ENCODE measurements at places on chromosomes 12 and 14.

DNA sequence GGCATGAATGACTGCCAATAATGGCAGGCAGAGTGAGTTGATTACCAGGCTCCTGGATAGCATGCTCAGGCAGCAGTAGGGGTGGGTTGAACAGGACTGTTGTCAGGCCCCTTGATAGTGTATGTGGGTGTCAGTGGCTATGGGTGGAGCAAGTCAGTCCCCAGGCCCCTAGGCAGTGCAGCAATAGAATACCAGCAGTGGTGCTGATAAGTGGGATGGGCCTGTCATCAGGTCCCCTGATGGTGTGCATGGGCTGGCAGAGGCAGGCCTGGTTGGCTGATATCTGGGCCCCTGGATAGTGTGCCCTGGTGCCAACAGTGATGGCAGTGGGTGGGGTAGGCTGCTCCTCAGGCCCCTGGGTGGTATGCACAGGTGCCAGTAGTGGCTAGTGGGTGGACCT is 32.4 kb downstream of the SMCO2 start:
- no peak for DNase-seq

GRCh38 chr12:98592825-98593322 is 612 bp upstream of the SLC25A3 start:
- no peak for DNase-seq

GRCh38 chr14:88765130-88765529 is 27.6 kb downstream of the EML5 start:
- no peak for DNase-seq

DNA sequence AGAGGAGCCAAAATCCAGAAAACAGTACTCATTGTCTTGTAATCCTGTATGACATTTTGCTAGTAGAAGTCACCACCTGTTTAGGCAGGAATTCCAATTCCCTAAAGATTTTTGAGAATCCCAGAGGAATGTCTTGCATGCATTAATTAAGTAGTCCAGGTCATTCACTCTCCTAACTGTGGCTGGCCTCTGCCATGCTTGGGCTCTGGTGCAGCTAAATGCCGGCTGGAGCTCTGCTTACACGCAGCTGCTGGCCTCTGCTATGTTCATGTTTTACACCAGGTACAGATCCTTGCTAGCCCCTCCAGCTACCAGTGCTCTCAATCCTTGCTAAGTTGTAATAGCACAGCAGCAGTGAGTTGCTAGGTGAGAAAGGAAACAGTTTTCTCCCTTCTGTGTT is 16.3 kb upstream of the HIF1A start:
- DNase-seq = no peak

DNA sequence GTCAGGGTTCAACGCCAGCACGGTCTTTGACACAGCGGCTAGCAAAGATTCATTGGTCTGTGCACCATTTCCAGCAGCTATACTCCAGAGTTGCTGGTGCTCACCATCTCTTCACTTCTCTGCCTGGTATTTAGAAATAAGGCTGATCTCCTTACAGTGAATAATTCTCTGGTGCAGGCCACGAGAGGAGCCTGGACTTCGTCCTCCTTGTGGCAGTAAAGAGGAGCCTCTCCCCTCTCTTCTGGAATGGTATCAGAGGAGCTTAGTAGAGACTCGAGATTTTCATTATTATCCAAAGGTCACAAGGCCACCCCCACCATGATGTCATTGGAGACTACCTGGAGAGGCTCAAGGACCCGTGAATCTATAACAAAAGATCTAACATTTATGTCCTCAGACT is 30.8 kb upstream of the BCL2L14 start:
- DNase-seq = no peak

DNA sequence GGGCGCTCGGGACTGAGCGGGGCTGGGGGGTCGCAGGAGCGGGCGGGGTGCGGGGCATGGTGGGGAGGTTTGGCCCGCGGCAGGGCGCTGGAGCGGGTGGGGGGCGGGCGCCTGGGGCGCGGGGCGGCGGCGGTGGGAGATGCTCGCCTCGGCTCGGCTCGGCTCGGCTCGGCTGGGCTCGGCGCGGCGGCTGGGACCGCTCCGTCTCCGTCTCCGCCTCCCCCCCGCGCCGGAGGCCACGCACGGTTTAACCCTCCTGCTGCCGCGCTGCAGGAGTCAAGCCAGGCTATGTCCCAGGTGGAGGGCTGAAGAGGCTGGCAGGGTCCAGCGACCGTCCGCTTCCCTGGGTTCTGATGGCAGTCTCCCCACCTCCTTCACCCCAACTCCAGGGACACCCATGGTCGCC is at the start of gene PIANP:
PIANP (minus strand) TSS at position 170 of the 406 bp plus-strand sequence. CDS start 2,754 bp downstream, outside the sequence.
- peak; percentile 72 for DNase-seq

- DNase-seq = no peak
These were observed 253.5 kb downstream of the SPTSSA start for GRCh38 chr14:34208532-34208931.

- DNase-seq = no peak
These were observed 233.4 kb upstream of the PELI2 start for GRCh38 chr14:55884819-55885218.

- DNase-seq = peak; percentile 46
These were observed 45.9 kb downstream of the IFNG start for GRCh38 chr12:68113644-68114043.

GRCh38 chr14:35689000-35689460 is 120.1 kb downstream of the RALGAPA1 start:
- no peak for DNase-seq

DNA sequence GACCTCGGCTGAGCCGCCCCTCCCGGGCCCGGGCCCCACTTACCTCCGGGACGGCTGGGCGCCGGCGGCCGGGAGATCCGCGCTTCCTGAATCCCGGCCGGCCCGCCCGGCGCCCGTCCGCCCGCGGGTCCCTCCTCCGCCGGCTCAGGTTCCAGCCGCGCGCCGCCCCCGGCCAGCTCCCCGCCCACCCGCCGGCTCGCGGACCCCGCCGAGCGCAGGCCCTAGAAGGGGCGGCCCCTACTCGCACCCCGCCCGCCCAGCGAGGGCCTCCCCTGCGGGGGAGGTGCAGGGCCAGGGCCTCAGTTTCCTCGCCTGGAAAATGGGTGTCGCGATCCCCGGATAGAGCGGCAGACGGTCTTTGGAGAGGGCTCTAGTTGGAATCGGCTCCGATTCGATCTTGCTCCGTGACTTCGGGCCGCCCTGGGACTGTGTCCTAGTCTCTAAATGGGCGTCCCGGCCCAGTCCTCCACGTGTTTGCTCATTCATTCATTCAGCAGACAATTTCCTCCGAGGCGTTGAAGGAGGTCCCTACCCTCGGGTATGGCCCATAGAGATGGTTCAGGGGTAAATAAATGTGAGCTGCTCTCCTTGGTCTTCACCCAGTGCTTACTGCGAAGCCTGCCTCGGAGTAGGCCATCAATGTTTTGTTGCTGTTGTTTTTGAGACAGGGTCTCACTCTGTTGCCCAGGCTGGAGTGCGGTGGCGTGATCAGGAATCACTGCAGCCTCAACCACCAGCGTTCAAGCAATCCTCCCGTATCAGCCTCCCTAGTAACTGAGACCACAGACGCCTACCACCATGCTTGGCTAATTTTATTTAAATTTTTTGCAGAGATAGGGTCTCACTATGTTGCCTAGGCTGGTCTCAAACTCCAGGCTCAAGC is at the start of gene TRPV4:
TRPV4 (minus strand) TSS at position 92 of the 883 bp plus-strand sequence. CDS start 18,602 bp downstream, outside the sequence.
- no peak for DNase-seq

- no peak for DNase-seq
These were observed 6.8 kb downstream of the FIGNL2 start for GRCh38 chr12:51841727-51842126.

- DNase-seq = peak; percentile 11
These were observed 86.6 kb downstream of the CRADD start for GRCh38 chr12:93763746-93764147.

GRCh38 chr14:34872822-34873588 is 2.2 kb downstream of the BAZ1A start:
- no peak for DNase-seq

DNA sequence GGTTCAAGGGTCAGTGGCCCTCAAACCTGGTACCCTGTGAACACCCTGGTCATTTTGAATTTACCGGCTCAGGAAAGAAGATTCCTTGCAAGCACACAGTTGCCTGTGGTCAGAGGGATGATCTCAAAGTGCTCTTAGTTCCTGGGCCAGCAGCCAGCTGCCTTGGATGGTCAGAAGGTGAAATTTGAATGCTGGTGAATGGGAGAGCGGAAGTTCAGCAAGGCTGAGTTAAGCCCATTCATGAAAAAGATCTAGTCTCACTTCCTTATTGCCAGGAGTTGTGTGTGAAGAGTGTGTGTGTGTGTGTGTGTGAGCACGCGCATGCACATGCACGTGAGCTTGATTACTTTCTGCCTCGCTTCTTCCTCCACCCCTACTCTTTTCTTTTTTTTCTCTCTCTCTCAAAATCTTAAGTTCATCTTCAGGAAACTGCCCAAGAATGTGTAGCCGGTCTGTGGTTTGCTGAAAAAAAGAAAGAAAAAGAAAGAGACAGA is 155.5 kb upstream of the CCND2 start:
- no peak for DNase-seq

DNA sequence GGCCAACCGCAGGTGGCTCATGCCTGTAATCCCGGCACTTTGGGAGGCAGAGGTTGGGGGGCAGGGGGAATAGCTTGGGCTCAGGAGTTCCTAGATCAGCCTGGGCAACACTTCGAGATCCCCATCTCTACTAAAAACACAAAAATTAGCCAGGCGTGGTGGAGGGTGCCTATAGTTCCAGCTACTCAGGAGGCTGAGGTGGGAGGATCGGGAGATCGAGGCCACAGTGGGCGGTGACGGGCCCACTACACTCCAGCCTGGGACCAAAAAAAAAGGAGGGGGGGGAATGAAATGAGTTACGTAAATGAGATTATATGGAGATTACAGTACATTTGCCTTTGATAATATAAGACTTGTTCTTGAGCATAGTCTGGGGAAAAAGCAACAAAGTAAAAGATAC is 1.1 kb downstream of the RPAP3 start:
- DNase-seq = no peak

DNA sequence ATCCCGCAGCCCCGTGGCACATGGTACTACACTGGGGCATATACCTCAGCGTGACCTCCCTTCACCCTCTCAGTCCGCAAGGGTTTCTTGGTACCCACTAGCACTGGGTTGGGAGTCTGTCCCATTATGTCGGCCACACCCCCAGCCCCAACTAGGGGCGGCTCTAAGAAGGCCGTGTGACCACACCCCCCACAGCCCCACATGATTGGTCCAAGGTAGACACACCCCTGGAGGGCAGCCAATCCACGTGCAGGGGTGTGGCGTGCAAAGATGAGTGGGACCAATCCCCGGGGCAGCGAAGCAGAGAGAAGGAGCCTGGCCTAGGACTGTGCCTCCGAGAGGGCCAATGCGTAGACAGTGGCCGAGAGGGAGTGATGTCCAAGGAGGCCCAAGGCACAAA is 34.6 kb upstream of the BEGAIN start:
- no peak for DNase-seq

- DNase-seq = no peak
These were observed 152.3 kb upstream of the C14orf180 start for GRCh38 chr14:104427131-104427851.

DNA sequence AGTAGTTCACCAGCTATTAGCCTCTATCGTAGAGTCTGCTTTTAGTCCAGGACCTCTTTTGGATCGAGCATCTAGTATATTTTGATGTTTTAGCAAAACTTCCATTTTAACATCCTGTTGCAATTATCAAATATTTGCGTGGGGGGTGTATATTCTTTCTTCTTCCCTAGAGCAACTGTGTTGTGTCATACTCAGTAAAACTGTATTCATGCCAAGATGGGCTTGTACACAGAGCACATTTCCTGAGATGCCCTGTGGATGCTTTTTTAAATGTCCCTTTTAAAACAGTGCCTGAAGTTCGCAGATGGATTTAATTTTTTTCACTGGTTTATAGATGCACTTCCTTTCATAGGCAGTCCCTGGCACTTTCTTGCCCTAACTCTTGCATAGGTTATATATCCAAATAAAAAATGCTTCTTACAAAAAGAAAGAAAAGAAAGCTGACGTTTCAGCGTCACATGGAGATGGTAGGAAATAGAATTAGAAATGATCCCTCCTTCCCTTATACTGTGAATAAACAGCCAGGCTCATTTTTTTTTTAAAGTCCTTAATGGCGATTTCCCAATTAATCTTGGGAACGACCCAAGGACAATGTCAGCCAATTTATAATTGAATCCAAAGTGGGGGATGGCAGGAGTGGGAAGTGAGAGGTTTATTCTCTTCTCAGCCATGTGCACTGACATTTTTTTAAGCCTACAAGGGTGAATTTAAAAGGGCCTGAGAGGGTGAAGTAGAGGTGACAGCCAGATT is 247.0 kb downstream of the SLC41A2 start:
- no peak for DNase-seq

DNA sequence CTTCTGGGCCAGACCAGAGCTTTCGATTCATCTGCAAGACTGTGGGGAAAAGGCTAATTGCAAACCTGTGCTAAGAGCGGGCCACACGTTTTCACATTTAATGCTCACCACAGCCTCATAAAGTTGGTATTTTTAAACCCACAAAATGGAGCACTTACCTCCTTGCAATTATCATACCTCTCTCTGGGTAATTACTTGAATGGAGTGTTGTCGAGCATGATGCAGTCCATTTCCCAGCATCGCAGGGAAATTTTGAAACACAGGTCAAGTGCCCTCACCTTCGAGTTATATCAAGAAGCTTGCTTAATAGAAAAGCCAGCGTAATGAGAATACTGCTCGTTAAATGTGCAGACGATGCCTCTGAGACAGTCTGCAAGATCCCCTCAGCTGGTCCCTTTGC is 8.8 kb upstream of the IFI27L2 start:
- DNase-seq = no peak

- DNase-seq = no peak
These were observed 49.2 kb upstream of the BCAT1 start for GRCh38 chr12:24997970-24998582.

- DNase-seq = peak; percentile 37
These were observed 36.6 kb downstream of the ACTN1 start for GRCh38 chr14:68942296-68943035.

- no peak for DNase-seq
These were observed 39.1 kb upstream of the DDHD1 start for GRCh38 chr14:53192052-53192760.

- DNase-seq = no peak
These were observed 122.6 kb upstream of the SLC35F4 start for GRCh38 chr14:57988445-57988844.

DNA sequence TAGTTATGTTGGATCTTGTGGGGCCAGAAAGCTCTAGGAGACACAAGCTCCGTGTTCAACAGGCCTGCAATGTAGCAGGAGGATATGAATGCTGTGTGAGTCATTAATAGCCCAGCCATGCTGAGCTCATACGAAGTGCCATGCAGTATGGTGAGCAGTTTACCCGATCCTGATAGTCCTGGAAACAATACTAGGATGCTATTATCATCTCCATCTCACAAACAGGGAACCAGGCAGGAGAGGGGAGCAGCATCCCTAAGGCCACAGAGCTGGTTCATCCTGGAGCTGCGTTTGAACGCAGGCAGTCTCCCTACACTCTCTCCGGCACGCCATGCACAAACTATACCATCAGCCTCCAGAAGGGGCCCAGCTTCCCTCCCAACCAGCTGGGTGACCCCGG is 20.5 kb downstream of the TTC7B start:
- DNase-seq = no peak

GRCh38 chr14:80714474-80714873 is 227.1 kb downstream of the CEP128 start:
- no peak for DNase-seq

Measured in WERI-Rb-1 (cell line).